ENCODE measurements at places on chromosomes 3 and 15. TPM values are rescaled to one million over a fixed set of nuclear protein-coding genes. Genes with fewer than 3 reads are reported as not detected.

Gene SNTN
- not detected for total RNA-seq

Gene GOLGA8N
- 14.3 TPM for total RNA-seq

Gene KIAA1143
- total RNA-seq = 18.3 TPM

Gene SEMA6D
- 13.9 TPM for total RNA-seq

Gene IGSF10
- total RNA-seq = 61.5 TPM

Gene STOML1
- 7.8 TPM for total RNA-seq

All from skin of body (tissue), 3 donors.